ENCODE measurements at places on chromosomes 5 and 9. TPM values are rescaled to one million over a fixed set of nuclear protein-coding genes. Genes with fewer than 3 reads are reported as not detected.

Gene TMEFF1
- total RNA-seq = 1.5 TPM

Gene CBY3
- total RNA-seq = not detected

Gene GABRA1
- not detected for total RNA-seq

Gene PCDH12
- total RNA-seq = 9.3 TPM

Gene ARL10
- total RNA-seq = 12.4 TPM
